ENCODE measurements at places on chromosomes 11 and 22.

DNA sequence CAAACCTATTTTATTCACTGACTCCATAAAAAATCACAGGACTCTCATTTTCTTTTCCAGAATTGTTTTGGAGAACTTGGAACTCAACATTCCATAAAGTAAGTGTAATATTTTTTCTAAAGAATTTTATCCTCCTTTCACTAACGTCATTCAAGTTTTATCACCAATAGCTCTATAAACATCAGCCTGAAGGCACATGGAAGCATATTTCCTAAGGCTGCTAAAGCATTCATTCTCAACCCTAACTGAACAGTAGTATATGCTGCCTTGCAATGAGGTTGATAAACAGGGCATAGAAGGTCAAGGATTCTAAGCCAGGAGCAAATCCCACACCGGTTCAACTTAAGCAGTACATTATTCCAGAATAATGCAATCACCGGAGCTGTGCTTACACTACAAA lies 273.9 kb downstream of the RAB38 start:
- DNase-seq = no peak

DNA sequence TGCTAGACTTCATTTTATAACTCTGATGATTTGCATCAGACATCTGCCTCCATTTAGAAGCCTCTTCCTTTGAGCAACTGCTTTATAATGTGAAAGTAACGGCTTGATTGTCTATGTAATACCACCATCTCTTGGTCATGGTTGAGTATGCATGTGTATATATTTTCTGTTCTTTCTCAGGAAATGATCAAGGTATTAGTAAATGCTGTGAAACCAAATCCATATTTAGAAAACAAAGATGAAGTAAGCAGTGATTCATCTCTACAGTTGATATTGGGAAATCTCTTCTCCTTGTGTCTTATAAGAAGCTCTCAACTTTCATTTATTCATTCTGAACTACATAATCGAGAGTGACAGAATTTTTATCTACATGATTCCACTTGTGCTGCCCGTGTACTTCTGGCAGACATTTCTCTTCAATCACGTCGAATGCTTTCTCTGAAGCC lies 104.6 kb upstream of the ANO3 start:
- no peak for DNase-seq

GRCh38 chr22:42160830-42161696 lies 30.5 kb upstream of the CYP2D6 start:
- DNase-seq = no peak

GRCh38 chr11:46435679-46436078 lies 44.1 kb upstream of the CHRM4 start:
- DNase-seq = no peak

DNA sequence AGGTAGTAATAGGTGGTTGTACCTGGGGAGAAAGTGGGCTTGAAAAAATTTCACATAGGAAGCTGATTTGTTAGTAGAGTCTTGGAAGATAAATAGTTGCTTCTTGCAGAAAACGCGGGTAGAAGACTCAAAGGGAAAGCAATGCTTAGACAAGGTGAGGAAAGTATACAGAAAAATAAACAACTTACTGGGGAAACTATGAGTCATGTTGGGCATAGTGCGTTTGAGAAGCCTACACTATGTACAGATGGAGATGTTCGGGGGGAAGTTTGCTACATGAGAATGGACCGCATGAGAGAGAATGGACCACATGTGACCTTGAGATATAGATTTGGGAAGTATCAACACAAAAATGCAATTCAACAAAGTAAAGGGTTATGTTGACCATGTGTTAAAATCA lies 86.7 kb upstream of the DDI1 start:
- no peak for DNase-seq

DNA sequence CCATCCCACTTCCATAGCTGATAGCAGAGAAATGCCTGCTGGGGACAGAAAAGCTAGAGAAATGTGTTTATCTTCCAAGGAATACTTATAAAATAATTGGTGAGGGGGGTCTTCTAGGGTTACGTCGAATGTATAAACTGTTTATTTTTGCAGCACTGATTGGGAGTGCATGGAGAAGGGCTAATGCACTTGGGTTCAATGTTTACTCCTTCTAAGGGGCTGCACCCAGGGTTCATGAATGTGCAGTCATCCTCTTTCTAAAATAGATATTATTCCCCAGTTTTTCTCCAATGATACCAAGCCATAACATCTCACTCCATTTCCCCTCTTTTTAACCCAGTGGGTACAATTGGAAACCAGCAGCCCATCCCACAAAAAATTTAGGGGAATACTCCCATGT lies 336.9 kb downstream of the ETS1 start:
- DNase-seq = no peak

Data from activated T-helper 1 cell treated with Interleukin-2 at 50 U/mL for 16 hours (primary cell).